ENCODE measurements at places on chromosomes 6 and 20. TPM values are rescaled to one million over a fixed set of nuclear protein-coding genes. Genes with fewer than 3 reads are reported as not detected.

DNA sequence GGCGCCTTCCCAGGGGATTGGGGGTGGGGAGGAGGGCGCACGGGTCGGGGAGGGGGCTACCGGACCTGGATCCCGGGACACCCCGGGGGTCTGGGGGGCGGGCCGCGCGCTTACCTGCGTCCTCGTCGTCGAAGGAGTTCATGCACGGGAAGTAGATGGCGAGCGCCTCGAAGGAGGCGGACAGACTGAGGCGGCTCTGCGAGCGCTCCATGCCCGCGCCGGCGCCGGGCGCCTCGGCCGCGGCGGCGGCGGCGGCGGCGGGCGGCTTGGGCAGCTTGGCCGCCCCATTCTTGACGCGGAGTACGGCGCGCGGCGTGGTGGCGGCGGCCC lies 320 bp downstream of the RIMS4 start:
- DNase-seq = no peak

GRCh38 chr6:41894366-41895299 lies 542 bp downstream of the USP49 start:
- peak; percentile 18 for DNase-seq

DNA sequence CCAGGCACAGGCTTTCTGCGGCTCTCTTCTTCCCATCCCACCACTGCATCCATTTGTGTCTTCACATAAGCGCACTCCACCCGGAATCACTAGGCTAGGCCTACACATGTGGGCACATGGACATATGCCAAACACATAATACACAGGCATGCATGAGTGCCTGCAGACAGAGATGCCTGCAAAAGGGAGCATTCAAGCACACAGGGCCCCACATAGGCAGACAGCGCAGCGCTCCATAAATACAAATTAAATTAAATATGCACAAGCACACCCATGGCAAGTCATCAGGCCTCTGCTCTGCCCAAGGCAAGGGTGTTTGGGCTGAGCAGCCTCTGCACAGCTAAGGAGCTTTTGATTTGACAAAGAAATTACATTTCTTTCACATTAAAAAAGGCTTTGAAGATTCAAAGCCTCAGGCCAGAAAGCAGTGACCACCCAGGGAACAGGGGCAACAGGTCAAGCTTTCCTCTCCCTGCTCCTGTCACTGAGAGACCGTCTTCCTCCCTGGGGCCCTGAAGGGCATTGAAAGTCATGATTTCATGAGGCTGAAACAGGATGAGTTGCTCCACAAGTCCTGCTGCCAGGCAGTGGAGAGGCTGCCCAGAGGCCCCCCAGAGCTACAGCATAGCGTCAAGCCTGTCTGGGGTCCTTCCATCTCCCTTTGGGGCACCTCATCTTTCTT lies 134.2 kb upstream of the LRFN2 start:
- no peak for DNase-seq

DNA sequence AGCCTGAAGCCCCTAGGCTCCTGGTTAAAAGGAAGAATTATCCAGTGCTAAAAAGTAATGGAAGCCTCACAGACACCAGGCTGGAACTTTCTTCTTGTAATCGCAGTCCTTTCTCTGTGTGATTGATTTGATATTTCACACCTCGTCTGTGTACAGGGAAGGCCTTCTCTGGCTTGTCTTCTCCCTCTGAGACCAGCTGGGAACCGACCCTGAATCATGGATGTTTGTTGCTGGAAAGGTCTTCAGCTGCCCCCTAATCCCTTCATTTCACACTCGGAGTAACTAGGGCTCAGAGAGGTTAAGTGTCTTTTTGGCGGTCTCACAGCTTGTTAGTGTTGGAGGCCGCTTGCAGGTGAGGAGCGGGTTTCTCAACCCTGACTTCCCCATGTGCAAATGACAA lies 500.2 kb upstream of the CDH4 start:
- no peak for DNase-seq

- DNase-seq = no peak
These were observed 53.0 kb upstream of the ZNF337 start for GRCh38 chr20:25749649-25750048.

GRCh38 chr20:63332488-63333240 lies 28.5 kb downstream of the CHRNA4 start:
- DNase-seq = no peak

DNA sequence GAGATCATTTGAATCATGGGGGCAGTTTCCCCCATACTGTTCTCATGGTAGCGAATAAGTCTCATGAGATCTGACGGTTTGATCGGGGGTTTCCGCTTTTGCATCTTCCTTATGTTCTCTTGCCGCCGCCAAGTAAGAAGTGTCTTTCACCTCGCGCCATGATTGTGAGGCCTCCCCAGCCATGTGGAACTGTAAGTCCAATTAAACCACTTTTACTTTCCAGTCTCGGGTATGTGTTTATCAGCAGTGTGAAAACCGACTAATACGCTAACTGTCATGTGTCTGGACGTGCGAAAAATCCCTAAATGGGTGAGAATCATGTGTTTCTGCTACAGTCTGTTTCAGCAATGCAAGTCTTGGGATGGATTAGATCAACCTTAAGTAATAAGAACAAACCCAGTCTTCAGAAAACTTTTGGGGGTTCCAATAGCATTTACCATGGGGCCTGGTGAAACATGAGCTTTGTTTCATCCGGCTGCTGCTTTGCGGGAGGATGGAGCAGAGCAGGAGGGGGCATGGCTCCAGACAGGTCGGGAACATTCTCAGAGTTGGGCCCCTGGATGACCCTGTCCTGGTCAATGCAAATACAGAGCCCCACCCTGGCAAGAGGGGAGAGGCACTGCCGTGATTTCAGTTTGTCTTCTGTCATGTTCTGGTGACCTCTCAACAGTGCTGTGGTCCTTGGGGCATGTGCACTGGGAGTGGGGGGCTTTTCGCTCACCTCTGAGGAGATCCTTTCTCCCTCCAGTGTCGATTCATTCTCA lies 41.5 kb downstream of the CTCFL start:
- peak; percentile 18 for DNase-seq

DNA sequence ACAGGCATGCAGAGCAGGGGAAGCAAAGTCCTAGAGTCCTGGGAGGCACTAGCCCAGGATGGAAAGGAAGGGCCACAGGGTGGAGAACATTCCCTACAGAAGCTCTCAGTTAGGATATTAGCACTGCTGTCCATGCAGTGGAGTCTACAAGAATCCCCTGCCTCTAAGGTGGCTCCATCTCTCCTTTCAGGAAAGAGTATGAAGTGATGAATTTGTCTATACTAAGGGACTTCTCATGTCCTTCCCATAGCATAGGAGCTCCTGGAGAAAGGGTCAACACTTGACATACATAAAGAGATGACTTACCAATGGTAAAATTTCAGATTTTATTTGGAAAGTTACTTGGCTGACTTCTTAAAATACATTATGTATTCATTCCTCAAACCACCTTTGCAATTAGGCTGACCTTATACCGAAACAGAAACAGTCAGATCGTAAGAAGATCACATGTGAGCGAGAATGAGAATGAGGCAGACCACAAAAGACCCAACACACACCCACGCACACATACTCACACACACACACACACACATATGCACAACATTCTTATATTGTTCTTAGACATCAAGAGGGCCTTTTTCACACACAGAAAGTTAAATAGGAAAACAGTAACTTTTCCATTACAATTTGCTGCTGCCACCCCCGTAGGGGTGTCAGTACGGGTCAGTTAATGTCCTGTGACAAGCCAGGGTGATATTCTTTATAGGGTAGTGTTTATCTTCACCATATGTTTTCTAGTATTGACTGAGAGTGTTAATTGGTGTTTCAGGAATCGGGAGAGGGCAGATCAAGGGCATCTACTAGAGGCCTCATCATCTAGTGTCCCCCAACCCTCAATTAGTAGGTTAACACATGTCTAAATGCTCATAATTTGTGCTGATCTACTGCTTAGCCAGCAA lies 159.4 kb downstream of the FAXC start:
- DNase-seq = no peak

- no peak for DNase-seq
These were observed 681.6 kb upstream of the FLRT3 start for GRCh38 chr20:15018966-15019365.

Gene KCNK16
- total RNA-seq = not detected

Gene HDGFL1
- total RNA-seq = not detected

Gene STMND1
- not detected for total RNA-seq

Measured in natural killer cell (primary cell).